Activated naive CD8-positive, alpha-beta T cell treated with anti-CD3 and anti-CD28 coated beads, Interleukin-2, amount 10 ng/mL, durations not matched to agents 7 days and 5 days (primary cell): ENCODE measurements at places on chromosomes 1 and 21. TPM values are rescaled to one million over a fixed set of nuclear protein-coding genes. Genes with fewer than 3 reads are reported as not detected.

- no peak for DNase-seq
Observed at GRCh38 chr1:36175137-36176095, 19.5 kb downstream of the MAP7D1 start.

DNA sequence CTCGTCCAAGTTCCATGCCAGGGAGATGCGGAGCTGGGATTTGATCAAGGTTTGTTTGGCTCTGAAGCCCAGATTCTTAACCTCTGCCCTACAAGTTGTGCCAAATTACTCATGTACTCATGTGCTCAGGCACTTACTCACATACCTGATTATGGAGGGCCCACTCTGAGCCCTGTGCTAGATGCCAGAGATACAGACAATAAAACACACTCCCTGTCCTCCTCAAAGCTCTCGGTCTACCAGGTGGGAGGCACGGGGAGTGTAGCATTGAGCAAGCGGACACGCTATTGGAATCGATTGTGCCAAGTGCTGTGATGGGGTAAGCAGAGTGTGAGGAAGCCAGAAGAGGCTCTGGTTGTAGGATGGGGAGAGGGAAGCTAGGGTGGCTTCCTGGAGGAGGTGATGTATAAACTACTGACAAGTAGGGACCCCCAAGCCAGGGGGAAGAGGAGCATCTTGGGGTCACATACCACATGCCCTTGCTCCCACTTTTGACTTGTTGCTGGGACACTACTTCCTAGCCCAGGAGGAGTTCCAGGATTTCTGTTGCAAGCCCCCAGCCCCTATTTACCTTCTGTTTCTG lies 49.8 kb upstream of the IFNLR1 start:
- no peak for DNase-seq

DNA sequence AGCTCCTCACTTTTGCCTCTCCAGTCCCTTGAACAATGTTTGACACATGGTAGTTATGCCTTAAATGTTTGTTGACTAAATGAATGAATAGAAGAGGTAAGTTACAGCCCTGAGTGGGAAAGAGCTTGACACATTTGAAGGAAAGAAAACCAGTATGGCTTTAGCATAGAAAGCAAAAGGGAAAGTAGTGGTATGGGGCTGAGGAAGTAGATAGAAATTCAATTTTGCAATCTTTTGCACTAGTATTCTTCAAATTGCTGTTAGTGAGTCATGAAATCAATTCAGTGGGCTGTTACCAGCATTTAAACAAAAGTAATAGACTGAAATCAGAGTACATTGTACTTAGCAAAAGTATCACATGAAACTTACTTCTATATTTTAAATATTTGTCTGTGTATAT lies 21.1 kb downstream of the PLA2G4A start:
- no peak for DNase-seq

DNA sequence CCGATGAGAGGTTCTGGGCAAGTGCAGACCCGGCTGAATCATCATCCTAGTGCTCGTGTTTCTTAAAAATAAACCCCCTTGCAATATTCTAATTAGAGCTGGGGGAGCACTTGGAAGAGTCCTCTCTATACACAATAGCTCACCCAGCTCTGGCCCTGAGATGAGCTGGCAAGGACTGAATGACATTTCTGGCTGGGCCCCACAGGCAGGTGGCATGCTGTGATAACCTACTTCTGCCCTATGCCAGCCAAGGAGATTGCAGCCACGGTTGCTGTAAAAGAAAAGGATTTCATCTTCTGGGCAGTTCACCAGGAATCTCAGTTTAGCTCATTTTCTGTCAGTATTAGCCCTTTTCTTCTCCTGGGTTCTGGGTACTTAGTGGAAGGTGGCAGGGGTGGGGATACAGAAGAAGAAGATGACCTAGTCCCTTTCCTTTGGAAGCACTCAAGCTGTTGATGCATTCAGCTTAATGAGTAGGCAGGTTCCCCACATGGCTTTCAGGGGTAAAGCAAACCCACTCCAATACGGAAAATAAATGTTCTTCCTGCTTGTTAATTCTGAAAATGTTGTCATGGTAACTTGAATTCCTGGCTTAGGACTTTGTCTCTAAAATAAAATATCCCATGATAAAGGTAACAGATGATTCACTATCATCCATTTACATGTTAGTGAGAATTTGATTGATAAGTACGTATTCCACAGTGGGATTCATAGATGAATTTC lies 32.2 kb downstream of the VASH2 start:
- DNase-seq, result no peak

DNA sequence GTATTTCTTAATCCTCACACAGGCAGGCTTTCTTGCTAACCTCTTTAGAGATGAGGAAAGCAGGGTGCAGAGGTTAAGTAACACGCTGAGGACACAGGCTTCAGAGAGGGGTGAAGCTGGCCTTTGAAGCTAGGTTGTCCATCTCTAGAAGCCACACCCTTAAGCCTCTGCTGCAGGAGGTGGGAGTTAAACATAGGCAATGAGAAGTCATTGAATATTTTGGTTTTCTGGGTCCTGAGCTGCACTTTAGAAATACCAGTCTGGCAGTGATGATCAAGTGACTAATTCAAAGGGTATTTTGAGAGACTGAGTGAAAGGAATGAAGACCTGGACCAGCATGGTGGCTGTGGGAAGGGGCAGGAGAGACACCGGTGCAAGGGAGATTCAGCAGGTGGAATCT lies 9.9 kb downstream of the KCNJ15 start:
- DNase-seq, result no peak

- no peak for DNase-seq
Observed at GRCh38 chr1:201383647-201384405, 6.3 kb upstream of the TNNT2 start.

- DNase-seq, result no peak
Observed at GRCh38 chr1:181112071-181112929, 23.8 kb downstream of the IER5 start.

GRCh38 chr1:8512504-8512903 lies 194.6 kb downstream of the SLC45A1 start:
- DNase-seq, result no peak

DNA sequence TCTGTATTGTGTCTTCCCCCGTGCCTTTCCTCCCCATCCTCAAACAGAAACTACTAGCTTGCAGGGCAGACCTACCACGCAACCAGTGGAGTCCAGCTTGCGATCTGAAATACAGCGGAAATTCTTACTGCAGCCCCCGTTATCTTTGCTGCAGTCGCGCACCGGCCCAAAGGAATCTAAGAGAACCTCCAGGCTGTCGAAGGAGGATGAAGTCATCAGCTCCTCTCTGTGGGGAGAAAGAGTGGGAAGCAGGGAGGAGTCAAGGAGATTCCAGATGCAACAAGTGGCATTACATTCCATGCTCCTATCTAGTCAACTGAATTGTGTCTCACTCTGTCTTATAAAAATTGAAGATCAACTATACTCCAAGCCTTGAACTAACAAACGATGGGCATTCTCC lies 206.9 kb downstream of the ASTN1 start:
- no peak for DNase-seq

DNA sequence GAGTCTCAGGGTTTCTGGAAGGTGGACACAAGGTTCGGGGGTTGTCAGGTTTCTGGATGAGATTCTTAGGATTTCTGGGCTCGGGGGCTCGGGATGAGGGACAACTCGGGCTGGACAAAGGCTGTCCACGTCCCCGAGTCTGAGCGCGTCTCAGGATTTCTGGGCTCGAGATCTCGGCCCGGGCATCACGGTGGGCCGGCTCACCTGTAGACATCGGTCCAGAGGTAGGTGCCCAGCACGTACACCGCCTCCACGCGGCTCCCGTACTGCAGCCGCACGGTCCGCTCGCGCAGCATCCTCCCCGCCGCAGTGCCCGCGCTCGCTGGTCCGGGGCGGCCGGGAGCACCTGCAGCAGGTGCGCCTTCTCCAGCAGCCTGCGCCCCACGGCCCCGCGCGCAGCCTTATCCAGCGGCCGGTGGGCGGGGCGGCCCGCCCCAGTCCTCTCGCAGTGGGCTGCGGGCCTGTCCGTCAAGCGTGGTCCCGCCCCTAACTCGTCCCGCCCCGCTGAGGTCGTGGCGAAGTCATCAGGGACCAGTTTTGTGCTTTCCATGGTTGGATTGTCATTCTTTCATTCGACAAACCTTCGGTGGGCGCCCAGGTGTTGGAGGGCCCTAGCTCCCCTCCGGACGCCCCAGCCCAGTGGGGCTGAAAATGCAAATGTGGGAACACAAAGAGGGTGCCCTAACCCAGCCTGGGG lies at the start of gene PADI2:
Gene PADI2, minus strand, starts transcription at position 376 of the 697 bp plus-strand sequence. Its CDS starts 80 bp downstream, at position 296.
- peak; percentile 68 for DNase-seq

DNA sequence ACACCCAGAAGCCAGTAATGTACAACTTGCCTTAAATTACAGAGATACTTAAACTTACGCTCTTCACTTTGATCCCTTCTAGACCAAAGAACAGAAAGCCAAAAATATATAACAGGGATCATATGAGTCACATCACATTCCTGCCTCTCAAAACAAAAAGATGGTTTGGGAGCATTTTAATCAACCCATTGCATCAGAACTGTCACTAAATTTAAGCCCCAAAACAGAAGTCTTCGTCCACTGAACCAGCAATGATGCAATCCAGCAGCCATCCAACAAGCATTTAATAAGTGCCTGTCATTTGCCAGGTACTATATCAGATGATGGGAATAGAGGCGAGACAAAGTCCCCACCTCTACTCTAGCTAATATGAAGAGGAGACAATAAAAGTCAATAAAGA lies 42.7 kb upstream of the GLIS1 start:
- DNase-seq, result no peak

- no peak for DNase-seq
Observed at GRCh38 chr1:55468142-55468795, 253.1 kb upstream of the USP24 start.

DNA sequence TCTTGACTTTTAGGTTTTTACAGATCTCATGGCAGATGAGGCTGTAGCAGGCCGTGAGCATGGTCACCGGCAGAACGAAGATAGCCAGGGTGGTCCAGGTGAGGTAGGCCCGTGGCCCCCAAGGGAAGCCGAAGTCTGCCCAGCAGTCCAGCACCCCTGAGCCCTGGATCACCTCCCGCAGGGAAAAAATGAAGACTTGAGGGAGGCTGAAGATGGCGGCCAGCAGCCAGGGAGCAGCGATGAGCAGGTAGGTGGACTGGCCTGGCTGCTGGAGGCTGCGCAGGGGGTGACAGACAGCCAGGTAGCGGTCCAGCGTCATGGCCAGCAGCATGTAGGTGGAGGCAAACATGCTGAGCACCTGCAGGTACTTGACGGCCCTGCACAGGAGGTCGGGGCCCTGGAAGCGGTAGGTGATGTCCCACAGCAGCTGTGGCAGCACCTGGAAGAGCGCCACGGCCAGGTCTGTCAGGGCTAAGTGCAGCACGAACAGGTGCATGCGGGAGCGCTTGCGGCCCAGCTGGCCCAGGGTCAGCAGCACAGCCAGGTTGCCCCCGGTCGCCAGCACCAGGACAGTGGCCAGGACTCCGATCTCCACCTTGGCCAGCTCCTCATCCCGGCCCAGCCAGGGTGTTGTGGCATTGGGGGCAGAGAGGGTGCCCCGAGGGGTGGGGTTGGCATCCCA lies 856 bp downstream of the AVPR1B start:
- no peak for DNase-seq

- DNase-seq, result no peak
Observed at GRCh38 chr1:168640836-168641235, 64.4 kb downstream of the XCL1 start.

- DNase-seq, result no peak
Observed at GRCh38 chr1:222028116-222028515, 286.2 kb upstream of the DUSP10 start.

DNA sequence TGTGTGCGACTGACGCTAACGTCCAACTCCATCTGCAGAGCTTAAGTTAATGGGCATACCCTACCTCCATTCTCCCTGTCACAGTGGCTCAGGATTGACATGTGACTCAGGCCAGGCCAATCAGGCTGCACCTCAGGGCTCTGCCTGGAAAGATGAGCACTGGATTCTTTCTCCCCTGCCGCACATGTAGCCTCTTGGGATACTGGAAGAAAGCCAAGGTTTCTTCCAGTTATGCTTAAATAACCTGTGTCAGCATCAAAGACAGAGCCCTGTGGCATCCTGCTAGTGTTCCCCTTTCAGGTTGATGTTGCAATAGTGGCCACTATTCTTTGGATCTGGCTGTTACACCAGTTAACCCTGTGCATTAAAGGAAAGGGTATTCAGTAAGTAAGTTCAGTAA lies 55.0 kb upstream of the SYT6 start:
- DNase-seq, result no peak

- DNase-seq, result no peak
Observed at GRCh38 chr1:180935326-180936109, 22.8 kb downstream of the KIAA1614 start.

GRCh38 chr1:9766759-9767442 lies 56.9 kb downstream of the CLSTN1 start:
- no peak for DNase-seq

- no peak for DNase-seq
Observed at GRCh38 chr1:232767305-232768074, 37.7 kb upstream of the MAP10 start.

DNA sequence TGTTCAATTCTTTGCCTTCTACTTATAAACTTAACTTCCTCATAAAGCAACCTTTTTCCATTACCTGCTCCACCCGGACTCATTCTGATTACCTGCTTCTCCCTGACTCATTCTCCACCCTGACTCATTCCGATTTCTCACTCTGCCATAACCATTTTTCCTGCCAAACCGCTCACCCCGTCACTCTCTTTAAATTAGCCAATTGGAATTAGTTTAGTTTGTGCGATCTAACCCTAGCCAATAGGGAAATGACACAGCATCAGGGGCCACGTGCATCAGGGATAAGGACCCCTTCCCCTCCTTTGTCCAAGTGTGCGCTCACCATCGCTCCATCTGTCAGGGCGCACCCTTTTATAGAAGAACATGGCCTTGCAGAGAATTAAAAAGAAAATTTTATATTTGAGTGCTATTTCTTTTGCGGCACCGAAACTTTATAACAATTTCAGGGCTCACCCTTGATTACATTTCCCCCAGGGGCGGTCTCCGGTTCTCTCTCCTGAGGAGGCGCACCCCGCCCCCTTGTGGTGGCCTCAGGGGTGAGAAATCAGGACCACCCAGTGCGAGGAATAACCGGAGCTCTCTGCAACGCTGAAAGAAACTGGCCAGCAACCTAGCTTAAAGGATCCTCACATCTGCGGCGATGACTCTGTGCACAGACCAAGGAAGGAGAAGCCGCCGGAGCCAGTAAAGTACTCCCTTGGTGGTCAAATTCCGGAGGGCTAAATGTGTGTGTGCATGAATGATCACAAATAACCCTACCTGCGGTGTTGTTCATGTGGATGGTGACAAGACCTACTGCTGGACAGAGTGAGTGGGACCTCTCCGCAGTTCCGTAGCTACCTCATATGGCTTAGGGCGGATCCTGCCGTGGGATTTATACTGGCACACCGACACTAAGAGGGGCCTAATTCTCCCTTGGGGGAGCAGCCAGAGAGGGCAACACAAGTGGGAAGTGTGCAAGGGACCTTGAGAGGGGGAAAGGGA lies 30.3 kb upstream of the CBR3 start:
- DNase-seq, result peak; percentile 69

- DNase-seq, result no peak
Observed at GRCh38 chr1:234950598-234950997, 178.0 kb downstream of the TOMM20 start.

The PRAMEF14 gene
- not detected for total RNA-seq

The LEFTY2 gene
- not detected for total RNA-seq

The LDLRAD1 gene
- total RNA-seq, result not detected

The TNFRSF1B gene
- total RNA-seq, result 246 TPM

The DEGS1 gene
- 63.8 TPM for total RNA-seq

The RFX5 gene
- total RNA-seq, result 68.4 TPM

The ITLN2 gene
- total RNA-seq, result not detected
